Stimulated activated CD8-positive, alpha-beta memory T cell treated with anti-CD3 and anti-CD28 coated beads, Interleukin-4, amount 100 ng/mL, for 24 hours (primary cell): ENCODE measurements at places on chromosomes 16 and 17.
A peak's percentile ranks its signal among the peaks of the same experiment; 100 is the strongest.

DNA sequence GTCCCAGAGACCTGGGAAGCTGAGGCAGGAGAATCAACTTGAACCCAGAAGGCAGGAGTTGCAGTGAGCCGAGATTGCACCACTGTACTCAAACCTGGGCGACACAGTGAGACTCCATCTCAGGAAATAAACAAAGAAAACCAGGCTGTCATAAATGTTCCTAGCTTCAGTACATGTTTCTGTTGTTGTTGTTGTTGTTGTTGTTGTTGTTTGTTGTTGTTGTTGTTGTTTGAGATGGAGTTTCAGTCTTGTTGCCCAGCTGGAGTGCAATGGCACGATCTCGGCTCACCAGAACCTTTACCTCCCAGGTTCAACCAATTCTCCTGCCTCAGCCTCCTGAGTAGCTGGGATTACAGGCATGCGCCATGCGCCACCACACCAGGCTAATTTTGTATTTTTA lies 452.5 kb downstream of the HS3ST3B1 start:
- no peak for DNase-seq

- DNase-seq = no peak
Observed at GRCh38 chr16:16161319-16161718, 62.0 kb downstream of the ABCC6 start.

GRCh38 chr16:24036614-24037013 lies 200.8 kb downstream of the PRKCB start:
- no peak for DNase-seq

DNA sequence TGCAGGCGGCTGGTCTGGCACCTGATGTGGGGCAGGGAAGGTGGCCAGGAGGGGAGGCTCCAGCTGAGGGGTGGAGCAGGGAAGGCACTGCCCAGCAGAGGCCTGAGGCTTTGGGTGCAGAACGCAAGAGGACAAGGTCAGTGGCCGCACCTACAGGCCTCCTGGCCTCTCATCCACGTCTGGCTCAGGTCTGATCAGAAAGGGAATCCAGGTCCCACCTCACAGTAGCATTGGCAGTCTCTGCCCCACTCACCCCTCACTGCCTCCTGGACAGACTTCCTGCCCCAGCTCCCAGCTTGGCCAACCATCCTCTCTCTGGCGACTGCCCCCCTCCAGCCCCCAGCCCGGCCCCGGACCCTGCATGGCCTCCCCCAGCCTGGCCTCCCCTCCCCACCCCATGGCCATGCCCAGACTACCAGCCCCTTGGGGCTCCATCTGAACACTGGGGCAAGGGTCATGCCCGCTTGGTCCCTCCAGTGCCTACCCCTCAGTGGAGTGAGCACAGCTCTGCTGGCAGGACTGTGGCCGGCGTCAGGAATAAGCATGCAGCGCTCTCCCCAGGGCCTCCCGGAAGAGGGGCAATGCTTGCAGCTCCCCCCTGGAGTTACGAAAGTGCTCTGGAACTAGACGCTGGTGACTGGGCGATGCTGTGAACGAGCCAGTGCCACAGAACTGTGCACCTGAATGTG lies 4.6 kb downstream of the UTS2R start:
- no peak for DNase-seq

- DNase-seq = no peak
Observed at GRCh38 chr16:53898993-53899392, 195.0 kb downstream of the FTO start.

- DNase-seq = no peak
Observed at GRCh38 chr17:28395426-28395825, 10.6 kb downstream of the SLC46A1 start.

- no peak for DNase-seq
Observed at GRCh38 chr16:23968176-23968575, 132.4 kb downstream of the PRKCB start.

- no peak for DNase-seq
Observed at GRCh38 chr16:28290859-28291254, 1.5 kb upstream of the SBK1 start.

DNA sequence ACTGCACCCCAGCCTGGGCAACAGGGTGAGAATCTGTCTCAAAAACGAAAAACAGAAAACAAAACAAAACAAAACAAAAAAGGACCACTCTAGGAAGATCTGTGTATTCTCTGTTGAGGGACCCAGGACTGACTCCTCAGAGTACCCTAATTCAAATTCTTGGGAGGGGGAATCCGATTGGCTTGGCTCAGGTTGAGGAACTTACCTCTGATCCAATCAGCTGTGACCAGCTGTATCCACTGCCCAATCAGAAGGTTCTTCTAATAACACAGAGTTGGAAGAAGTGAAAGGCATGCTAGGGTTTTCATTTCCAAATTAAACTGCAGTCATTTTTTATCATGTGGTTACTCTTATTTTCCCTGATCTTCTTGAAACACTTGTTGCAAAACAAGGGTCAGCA lies 105.9 kb upstream of the CACNG3 start:
- DNase-seq = no peak

DNA sequence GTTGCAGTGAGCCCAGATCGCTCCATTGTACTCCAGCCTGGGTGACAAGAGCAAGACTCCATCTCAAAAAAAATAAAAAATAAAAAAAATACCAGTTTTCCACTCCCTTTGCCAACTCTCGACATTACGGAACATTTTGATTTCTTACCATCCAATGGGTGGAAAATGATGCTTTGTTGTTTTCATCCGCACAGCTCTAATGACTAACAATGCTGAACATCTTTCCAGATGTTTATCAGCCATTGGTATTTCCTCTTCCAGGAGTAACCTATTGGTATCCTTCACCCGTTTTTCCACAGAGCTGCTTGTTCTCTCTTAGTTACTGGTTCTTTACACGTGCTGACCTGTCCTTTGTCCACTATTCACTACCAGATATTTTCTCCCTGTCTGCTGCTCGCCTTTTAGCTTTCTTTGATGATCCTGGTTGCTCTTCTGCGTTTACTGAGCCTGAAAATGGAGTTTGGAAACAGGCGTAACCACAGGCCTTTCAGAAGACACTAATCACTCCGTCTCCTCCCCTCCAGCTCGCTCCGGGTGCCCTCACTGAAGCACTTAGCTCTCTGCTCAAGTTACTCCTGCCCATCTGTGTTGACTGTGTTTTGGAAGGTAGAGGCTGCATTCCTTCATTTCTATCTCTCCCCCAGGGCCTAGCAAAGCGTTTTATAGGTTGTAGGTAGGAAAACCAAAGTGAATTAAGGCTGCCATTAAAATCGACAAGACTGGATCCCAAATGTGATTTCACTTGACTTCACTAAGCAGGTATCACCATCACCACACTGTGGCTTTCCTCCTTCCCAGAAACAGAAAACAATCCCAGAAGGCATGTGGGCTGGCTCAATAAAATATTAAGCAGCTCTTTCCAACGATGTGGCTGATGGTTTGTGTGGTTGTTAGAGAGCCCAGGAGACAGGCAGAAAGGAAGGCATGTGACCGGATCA lies 8.9 kb downstream of the SHPK start:
- no peak for DNase-seq

DNA sequence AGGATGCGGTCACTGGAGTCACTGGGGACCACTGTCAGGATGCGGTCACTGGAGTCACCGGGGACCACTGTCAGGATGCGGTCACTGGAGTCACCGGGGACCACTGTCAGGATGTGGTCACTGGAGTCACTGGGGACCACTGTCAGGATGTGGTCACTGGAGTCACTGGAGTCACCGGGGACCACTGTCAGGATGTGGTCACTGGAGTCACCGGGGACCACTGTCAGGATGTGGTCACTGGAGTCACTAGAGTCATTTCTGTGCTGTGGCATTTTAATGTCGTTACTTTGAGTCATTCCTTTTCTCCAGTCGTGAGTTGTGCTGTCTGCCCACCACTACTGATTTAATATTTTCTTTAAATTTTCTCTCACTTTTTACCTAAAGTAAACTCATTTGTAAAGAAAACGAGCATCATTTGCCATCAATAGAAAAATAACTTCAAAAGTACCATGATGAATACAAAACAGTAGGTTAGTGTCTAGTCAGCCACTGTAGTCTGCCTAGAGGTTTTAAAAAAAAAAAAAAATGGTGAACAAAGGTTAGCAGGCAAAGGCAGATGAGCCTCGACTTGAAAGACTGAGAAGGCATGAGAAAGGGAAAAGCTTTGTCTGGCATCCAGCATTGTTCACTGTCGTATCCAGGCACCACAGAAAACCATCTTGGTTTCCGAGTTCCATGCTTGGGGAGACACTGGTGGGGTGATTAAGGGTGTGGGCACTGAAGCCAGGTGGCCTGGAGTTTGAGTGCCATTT lies 346.6 kb downstream of the SNX29 start:
- DNase-seq = peak; percentile 19

- DNase-seq = no peak
Observed at GRCh38 chr17:77802811-77803220, 155.7 kb upstream of the TNRC6C start.

DNA sequence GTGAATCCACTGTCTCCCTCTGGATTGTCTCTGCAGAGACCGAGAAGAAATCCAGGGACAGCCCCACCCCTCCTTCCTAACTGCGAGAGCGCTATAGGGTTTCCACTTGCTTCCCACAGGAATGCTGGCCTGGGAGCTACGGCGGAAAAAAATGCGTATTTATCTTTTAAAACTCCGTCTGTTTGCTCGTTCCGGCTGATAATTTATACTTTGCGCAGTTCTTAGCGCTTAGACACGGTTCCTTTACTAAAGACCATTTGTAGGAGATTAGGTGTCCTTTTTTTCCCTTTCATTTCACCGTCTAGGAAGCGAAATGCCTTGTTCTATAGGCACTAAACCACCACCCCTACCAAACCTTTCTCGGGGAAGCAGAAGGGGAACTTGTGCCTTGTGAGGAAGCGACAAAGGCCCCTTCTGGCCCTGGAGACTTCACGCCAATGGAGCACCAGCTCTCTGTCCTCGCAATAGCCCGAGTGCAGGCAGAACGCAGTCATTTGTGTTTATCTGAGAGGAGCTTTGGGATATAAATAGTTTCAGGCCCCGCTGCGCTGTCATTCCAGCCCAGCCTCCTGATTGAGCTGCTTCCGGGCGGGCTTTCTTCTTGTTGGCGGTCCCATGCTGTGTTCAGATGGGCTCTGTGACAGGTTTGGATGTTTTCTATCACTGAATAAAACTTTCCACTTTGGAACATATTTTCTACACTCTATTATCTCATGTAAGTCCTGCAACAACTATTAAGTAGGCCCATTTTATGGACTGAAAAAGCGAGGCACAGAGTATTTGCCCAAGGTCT lies 791 bp upstream of the SUPT4H1 start:
- no peak for DNase-seq

DNA sequence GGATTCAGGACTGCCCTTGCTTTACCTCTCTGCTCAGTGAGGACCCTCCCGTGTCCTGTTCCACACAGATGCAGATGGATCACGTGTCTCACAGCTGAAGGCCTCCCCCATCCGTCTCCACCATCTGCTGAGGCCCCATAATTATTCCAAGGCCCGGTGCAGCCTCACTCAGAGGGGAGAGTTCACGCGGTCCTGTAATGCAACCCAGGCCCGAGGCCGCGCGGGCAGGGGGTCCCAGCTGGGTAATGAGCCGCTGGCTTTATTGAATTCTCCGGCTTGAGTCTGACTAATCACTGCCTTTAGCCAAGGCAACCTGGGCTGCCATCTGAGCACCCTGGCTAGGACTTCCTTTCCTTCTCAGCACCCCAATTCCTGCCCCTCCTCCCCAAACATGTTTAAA lies 4.4 kb upstream of the WFIKKN2 start:
- no peak for DNase-seq

GRCh38 chr17:76884995-76885893 lies 17.0 kb downstream of the MGAT5B start:
- DNase-seq = no peak

GRCh38 chr16:88634141-88634993 lies 4.0 kb upstream of the IL17C start:
- DNase-seq = peak; percentile 55

- DNase-seq = no peak
Observed at GRCh38 chr16:83727018-83727417, 80.8 kb upstream of the HSBP1 start.

- no peak for DNase-seq
Observed at GRCh38 chr16:2858245-2859025, 465 bp upstream of the PRSS22 start.

GRCh38 chr17:77213778-77214132 lies 73.0 kb downstream of the SEC14L1 start:
- DNase-seq = no peak

GRCh38 chr17:40313668-40314583 lies 4.9 kb downstream of the RARA start:
- DNase-seq = no peak

GRCh38 chr17:75370286-75370915 lies 35.1 kb downstream of the GRB2 start:
- no peak for DNase-seq

GRCh38 chr17:45919136-45919535 lies 24.8 kb downstream of the MAPT start:
- no peak for DNase-seq

- DNase-seq = no peak
Observed at GRCh38 chr17:62706598-62707424, 79.3 kb downstream of the MRC2 start.

- no peak for DNase-seq
Observed at GRCh38 chr16:62661435-62661834, 625.2 kb upstream of the CDH8 start.

DNA sequence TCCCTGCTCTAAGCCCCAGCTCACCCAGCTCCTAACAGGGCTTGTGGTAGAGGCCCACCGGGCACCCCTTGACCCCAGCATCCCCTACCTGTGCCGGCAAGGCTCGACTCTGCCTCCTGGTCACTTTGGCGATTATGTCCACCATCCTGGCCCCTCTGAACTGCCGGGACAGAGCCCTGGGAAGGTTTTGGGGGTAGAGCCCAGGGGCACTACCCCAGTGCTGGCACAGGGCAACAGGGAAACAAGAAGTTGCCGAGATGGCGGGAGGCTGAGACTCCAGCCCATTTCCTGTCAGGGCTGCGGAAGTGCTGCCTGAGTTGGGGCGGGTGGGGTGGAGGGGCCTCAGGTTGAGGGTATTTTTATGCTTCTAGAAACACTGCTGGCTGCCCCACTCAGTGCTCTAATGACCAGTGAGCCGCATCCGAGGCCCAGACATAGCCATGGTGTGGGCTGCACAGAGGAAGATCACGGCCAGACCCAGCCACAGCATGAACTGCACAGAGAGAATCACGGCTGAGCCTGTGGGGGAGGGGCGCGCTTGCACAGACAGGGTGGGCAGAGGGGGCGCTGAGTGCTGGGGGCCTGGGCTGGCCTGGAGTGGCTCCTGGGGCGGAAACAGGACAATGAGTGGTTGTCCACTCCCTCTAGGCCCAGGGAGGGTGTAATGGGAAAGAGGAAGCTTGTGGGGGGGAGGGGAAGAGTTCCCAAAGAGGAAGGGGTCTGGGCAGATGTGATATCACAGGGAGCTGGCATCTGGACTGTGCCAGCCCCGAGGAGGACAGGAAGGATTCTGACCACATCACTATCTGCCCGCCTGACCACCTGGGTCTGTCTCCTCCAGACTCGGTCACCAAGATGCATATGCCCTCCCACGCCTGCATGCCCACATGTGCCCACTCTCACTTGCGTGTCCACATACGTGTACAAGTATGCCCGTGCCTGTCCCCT lies 22.3 kb downstream of the ARHGAP27 start:
- DNase-seq = peak; percentile 41

DNA sequence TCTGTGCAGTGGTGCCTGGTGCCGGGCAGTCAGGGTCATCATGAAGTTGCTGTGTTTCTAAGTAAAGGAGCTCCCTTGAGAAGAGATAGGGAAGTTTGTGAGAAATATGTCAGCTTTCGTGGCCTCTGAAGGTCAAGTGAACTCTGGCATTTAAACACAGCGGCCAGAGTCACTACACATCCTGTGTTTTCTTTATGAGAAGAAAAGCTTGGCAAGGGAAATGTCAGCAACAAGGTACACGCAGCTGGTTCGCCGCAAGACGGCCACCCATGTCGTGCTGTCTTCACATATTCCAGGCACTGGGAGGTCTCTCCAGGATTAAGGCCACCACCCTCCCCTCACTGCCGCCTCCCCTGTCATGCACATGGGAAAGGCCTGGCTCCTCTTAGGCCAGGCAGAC lies 33.2 kb upstream of the PEMT start:
- no peak for DNase-seq
